ENCODE measurements at places on chromosomes 5 and 9.

GRCh38 chr9:20732118-20732517, 48.1 kb downstream of the FOCAD start:
- DNase-seq = no peak

DNA sequence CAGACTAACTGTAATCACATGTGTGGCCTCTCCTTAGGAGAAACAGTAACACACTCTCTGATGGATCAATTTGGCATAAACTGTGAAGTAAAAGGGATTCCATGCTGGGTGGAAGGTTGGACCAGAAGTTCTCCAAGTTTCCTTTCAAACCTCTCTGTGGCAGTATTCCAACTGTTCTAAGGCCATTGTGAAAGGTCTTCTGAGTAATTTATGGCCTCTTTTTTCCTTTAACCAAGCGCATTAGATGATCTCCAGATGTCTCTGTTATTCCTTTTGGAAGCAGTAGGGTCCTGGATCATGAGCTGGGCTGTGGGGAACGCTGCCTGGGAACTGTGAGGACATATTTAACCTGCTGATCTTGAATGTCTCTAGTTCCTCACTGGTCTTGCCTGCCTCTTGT, 80.6 kb upstream of the IL6ST start:
- no peak for DNase-seq

DNA sequence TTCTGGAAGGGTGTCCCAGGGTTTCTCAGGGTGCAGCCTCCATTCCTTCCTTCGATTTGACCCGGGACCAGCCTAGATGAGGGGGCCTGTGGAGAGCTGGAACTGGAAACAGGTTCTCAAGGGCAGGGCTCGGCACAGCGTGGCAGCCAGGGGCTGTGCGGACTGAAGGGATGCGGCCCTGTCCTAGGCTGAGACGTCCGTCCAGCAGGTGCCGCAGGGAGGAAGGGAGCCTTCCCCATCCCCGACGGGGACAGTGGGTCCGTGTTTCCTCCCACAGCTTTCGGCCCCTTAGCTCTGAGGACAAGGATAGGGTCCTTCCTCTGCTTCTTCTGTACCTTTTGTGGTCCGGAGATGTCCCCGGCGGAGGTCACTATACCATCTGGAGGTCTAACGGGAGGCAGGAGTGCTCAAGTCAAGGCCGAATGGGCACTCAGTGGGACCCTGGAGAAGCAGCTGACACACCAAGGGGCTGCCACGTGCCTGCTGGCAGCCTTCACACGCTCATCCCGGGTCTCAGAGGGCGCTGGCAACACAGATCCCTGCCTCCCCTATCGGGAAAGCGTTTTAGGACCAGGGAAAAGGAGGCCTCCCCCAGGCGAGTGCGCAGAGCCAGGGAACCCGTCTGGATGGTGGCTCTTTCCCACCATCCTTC, 49.9 kb downstream of the USP20 start:
- no peak for DNase-seq

- DNase-seq = no peak
Observed at GRCh38 chr5:80541392-80541791, 28.7 kb downstream of the ANKRD34B start.

DNA sequence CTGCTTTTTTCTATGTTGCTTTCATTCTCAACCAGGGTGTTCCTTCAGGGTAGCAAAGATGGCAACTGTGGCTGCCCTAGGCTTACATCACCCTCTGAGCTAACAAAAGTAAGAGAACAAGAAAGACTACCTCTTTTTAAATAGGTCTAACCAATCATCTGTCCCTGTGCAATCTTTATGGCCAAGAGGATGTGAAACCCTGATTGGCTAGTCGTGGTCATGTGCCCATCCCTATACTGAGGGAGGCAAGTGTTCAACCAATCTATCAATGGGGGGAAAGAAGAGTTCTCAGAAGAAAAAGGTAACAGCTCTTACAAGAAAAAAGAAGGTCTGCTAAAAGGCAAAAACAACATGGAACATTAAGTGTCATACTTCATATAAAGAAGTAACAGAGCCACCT, 11.7 kb upstream of the SNCAIP start:
- DNase-seq = no peak

DNA sequence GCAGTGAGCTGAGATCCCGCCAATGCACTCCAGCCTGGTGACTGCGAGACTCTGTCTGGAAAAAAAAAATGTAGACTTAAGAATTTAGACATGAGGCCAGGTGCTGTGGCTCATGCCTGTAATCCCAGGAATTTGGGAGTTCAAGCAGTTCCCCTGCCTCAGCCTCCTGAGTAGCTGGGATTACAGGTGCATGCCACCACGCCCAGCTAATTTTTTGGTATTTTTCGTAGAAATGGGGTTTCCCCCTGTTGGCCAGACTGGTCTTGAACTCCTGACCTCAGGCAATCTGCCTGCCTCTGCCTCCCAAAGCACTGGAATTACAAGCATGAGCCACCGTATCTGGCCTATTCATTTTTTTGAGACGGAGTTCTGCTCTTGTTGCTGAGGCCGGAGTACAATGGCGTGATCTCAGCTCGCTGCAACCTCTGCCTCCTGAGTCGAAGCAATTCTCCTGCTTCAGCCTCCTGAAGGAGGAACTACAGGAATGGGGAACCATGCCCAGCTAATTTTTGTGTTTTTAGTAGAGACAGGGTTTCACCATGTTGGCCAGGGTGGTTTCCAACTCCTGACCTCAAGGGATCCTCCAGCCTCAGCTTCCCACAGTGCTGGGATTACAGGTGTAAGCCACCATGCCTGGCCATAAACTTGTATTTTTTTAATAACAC, 14.0 kb downstream of the DDX46 start:
- no peak for DNase-seq

- DNase-seq = peak; percentile 31
Observed at GRCh38 chr9:100505564-100506159, 32.7 kb downstream of the TMEFF1 start.

- no peak for DNase-seq
Observed at GRCh38 chr5:161376034-161376433, 170.5 kb downstream of the GABRB2 start.

DNA sequence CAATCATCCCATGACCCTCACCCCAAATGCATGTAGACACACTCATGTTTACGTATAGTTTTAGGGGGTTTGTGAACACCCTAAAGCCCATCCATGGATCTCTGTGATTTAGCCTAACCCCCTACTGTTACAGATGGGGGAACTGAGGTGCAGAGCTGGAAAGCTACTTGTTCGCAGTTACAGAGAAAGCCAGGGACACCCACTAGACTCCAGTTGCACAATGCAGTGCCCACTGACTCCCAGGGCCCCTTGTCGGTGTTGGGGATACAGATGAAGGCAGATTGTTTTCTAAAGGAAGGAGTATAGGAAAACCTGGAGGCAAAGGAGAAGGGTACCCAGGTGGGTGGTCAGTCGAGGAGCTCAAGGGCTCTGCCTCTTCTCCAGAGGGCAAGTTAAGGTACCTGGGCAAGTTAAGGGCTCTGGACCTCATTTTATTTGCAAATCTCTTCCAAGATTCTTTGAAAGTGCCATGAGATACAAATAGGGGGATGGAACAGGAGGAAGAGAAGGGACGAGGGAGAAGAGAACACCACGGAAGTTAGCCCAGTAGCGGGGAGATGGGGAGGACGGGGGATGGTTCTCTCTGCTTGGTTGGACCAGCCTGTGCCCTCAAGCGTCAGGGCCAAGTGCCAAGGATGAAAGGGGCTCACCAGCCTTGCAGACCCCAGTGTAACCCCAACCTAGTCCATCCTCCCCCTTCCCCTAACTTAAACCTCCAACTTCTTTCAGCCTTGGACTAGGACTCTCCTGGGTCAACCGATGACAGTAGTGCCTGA, 958 bp downstream of the MYOZ3 start:
- no peak for DNase-seq

GRCh38 chr5:40985501-40985900, 76.2 kb downstream of the C7 start:
- DNase-seq = no peak

- no peak for DNase-seq
Observed at GRCh38 chr5:44713446-44713845, 95.3 kb upstream of the MRPS30 start.

GRCh38 chr5:1800472-1801221, 560 bp upstream of the NDUFS6 start:
- DNase-seq = peak; percentile 19

DNA sequence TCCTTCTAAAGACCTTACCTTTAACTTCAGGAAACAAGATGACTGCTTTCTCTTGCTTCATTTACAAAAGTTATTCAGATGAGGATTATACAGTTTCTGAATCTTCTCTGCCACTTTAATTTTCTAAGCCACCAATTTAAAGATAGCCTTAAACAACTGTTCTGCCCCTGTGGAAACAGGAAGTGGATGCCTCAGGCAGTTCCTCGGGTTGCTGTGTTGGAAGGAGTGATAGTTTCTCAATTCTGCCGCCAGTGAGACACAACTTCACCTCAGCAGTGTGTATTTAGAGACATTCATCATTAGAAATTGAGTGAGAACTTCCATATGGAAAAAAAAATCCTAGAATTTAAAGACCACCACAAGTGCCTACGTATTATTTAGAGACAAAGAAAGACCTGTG, 475.1 kb upstream of the WWC1 start:
- DNase-seq = no peak

GRCh38 chr9:136079211-136079915, 15.7 kb downstream of the NACC2 start:
- no peak for DNase-seq

DNA sequence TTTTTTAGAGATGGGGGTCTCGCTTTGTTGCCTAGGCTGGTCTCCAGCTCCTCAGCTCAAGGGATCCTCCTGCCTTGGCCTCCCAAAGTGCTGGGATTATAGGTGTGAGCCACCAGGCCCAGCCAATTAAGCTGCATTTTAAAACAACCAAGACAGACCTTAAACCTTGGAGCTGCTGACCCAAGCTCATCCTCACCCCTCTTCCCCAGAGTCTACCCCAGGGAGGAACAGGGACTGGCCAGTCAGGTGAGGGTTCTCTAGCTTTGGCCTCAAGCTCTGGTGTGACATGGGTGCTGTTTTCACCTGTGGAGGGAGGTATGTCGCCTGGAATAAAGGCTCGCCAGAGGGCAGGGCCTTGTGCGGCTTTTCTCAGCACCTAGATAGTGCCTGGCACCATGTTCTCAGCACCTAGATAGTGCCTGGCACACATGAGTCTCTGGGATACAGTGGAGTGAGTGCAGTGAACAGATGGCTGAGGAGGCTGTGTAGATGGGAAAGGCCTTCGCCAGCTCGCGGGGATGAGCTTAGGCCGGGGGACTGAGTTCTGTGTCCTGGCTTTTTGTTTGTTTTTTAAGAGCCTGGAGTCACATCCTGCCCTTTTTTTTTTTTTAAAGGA, 7.4 kb downstream of the CDK9 start:
- no peak for DNase-seq

GRCh38 chr5:73325546-73325945, 123.0 kb downstream of the FOXD1 start:
- no peak for DNase-seq

DNA sequence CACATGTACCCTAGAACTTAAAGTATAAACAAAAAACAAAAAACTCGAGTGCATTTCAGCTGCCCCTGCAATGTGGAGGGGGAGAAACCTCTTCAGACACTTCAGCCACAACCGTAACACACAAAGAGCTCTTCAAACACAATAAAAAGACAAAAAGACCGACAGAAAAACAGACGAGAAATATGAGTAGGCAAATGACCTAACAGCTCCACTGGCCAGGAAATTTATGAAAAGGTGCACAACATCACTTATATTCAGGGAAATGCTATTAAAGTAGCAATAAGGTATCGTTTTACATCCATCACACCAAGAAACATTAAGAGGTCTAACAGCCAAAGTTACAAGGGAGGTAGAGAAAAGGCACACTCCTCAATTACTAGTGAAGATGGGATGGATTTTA, 6.2 kb downstream of the ZBED3 start:
- DNase-seq = no peak

DNA sequence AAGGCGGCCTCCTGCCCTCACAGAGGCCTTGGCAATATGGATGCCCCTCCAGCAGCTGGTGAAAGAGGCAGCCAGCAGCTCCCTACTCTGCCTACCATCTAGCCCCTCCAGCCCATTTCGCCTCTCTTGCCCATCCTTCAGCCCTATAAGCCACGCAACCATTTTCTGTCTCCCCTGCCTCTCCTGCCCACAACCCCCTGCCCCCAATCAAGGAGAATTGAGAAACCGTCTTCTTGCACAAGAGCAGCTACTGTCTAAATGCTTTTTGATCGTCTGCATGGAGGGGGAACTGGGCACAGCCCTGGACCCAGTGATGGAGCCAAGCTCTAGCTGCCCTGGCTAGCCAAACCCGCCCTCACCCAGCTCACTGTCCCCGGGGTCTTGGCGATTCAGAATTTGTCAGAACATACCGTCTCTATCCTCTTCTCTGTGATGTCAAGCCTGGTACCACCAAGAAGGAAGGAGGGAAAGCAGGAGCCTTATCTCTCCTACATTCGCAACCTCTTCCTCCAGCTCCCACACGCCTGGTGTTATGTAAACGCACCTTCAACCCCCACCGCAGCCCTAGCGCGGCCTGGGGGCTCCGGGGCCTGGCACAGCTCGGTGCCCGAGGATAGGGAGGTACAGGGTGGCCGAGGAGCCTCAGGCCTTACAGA, 1.2 kb downstream of the SPRY4 start:
- DNase-seq = no peak

DNA sequence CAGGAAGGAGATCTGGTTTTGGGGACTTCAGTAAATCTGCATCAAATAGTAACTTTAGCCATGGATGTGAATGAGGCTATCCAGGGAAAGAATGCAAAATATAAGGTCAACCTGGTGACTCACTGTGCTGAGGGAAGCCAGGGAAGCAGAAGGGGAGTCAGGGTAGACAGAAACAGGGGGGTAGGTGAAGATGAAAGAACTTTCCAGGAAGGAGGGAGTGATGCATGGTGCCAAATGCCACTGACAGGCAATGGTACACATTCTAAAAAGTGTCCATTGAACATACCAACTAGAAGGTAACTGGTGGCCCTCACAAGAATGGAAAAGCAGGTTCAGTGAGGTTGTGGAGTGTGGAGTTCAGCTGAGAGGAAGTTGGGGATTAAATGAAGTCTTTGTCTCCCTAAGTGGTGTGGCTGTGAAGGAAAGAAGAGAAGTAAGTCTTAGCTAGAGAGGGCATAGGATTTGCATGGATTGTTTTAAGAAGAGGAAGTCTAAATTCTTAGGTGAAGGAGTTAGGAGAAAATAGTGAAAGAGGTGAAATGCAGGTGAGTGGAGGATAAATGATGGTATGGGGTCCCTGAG, 35.5 kb downstream of the PALM2AKAP2 start:
- no peak for DNase-seq
